ENCODE measurements at places on chromosomes 4 and X.

- no peak for DNase-seq
Observed at GRCh38 chrX:133985164-133985966, at the start of gene GPC3. TSS of gene GPC3 (minus strand) at chrX:133985594.

DNA sequence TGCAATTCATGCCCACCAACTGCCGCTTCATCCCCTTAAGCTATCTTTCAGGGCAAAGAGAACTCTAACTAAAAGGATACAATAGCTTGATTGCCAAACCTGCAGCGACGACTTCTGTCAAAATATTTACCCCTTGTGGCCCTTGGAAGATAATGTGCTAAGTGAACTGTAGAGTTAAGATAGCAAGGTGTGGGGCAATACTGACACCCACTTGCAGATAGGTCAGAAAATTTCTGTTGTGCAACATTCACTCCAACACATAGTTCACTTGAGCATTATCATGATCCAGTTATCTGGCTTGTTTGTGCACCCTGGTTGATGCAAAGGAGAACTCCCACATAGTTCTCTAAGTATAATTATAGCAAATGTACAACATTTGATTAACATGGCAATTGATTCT lies 55.6 kb downstream of the RHOXF2B start:
- no peak for DNase-seq

GRCh38 chr4:176989186-176989585 lies 196.5 kb upstream of the VEGFC start:
- DNase-seq, result no peak

DNA sequence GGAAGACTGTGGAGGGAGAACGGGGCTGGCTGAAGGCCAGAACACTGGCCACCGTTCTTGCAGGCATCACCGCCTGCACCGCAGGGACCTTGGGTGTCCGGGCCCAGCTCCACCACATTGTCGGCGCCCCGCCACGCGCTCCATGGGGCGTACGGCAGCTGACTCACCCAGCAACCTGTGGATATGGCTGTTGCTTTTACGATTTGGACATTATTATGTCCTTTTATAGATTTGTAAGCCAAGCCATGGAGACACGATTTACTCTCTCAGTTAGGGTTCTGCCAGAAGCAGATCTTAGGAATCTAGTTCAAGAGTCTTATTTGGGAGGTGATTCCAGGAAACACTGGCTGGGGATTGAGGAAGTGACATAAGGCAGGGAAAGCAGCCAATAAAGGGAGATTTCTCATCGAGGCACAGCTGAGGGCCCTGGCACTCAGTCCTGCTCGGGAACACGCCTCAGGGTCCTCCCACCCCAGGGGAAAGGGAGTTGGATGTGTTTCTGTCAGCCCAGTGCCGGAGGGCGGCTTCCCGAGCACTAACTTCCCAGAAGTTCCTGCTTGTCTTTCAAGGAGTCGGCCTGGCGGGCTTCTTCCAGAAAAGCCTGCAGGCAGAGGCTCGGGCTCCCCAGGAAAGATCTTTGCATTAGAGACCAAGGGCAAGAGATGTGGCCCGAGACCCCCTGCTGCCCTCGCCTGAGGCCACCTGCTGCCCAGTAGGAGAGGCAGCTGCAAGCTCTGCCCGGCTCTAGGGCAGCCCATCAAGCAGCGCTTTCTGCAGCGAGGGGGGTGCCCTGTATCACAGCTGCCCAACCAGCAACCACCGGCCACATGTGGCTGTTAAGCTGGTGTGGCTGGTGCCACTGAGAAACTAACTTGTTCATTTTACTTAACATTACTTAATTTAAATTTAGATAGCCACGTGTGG lies 52.9 kb downstream of the CRMP1 start:
- DNase-seq, result no peak

- no peak for DNase-seq
Observed at GRCh38 chr4:40576651-40577480, 52.8 kb downstream of the RBM47 start.

- DNase-seq, result no peak
Observed at GRCh38 chr4:54700986-54701385, 43.2 kb downstream of the KIT start.

GRCh38 chrX:47992095-47992380 lies 11.8 kb downstream of the ZNF182 start:
- DNase-seq, result no peak

- no peak for DNase-seq
Observed at GRCh38 chr4:158993891-158994290, 109.0 kb upstream of the RAPGEF2 start.

- DNase-seq, result no peak
Observed at GRCh38 chr4:139756391-139757180, 91.0 kb downstream of the MGST2 start.
